Activated CD4-positive, alpha-beta T cell treated with anti-CD3 and anti-CD28 coated beads, Interleukin-10, Interleukin-2, amounts not matched to agents 100 ng/mL and 50 ng/mL, durations not matched to agents 16 hours and 8 hours (primary cell): ENCODE measurements at places on chromosomes 16 and 17.

GRCh38 chr16:67537636-67538591 is 9.3 kb downstream of the RIPOR1 start:
- DNase-seq, result peak; percentile 39

DNA sequence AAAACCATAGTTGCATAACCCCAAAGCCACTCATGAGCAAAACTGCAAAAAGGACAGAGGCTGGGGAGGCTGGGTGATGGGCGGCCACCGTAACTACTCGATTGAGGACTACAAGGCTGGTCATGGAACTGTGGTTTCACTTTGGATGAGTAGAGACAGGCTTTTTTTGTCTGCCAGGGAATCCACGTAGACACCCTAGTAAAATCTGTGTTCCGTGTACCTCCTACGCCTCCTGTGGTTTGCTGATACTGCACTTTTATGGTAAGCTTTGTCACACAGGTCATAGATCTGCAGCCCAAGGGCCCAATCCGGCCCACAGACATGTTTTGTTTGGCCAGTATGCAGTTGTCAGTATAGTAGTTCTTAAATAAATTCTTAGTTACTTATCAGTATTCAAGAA is 2.2 kb upstream of the TLCD3B start:
- DNase-seq, result peak; percentile 46

DNA sequence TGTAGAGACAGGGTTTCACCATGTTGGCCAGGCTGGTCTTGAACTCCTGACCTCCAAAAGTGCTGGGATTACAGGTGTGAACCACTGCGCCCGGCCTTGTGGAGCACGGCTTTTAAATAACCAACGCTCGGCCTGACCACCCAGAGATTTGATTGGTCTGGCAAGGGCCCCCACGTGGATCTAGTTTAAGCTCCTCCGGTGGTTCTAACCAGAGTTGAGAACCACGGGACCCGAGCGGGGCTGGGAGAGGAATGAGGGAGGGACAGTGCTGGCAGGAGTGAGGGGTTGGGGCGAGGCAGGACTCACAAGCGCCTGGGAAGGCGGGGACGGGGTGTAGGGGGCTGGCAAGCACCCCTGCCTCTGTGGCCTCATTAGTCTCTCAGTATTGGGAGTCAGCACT is 3.0 kb downstream of the NLRC3 start:
- no peak for DNase-seq

- DNase-seq, result no peak
Measured at GRCh38 chr16:88116121-88116520, 164.9 kb downstream of the BANP start.

DNA sequence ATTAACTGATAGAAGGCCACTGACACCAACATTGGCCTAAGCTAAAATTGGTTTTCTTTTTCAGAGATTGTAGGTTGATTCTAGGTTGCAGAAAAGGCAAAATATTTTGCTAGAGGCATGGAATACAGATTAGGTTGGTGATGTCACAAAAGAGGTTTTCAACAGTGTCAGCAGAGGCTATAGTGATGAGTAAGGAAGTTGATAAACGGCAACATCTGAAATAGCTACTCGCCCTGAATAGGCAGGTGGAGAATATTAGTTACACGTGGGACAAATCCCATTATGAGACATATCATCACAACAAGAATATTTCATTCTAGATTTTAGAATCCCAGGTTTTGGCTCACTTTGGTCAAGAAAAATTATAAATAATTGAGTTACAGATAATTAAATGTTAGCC is 1.5 kb upstream of the TOM1L1 start:
- DNase-seq, result no peak

DNA sequence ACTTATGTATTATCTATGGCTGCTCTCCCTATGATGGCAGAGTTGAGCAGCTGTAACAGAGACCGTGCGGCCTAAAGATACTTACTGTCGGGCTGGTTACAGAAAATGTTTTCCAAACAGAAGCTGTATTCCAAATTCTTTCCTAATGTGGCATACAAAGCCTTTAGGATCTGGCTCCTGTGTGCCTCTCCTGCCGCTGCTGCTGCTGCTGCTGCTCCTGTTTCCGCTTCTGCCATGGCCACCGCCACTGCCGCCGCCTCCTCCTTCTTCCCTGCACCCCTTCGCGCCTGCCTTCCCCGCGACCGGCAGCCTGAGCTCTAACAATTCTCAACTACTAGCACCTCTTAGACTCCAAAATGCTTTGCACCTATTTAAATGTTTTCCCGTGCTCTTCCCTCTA is 263.9 kb upstream of the TBX2 start:
- no peak for DNase-seq

GRCh38 chr17:60086818-60087591 is 8.3 kb upstream of the HEATR6 start:
- no peak for DNase-seq

DNA sequence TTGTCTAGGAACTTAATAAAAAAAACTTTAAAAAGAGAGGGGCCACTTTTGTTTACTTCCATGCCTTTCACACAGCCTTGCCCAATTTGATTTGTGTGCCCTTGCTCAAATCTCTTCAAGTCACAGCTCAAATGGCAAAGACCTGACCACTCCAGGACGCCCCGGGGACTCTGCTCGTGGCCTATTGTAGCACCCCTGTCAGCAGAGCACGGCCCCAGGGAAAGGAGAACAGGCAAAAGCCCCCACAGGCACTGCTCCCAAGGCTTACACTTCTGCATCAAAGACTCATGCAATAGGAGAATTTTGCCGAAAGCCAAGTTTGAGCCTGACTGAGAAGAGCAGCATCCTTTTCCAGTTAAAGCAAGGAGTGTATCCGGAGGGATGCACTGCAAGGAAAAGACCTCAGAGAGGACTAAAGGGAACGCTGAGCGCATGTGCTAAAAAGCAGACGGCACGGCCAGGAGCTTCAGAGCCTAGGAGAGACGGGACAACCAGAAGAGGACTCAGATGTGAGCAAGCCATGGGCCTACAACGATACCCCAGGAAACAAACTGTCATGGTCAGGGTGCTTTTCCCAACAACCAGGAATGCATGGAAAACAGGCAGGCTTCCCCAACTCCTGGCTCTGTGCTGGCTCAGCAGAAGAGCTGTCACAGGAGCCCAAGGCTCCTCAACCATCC is 8.2 kb downstream of the CREBBP start:
- DNase-seq, result no peak

- no peak for DNase-seq
Measured at GRCh38 chr16:61042737-61043136, 993.5 kb downstream of the CDH8 start.

DNA sequence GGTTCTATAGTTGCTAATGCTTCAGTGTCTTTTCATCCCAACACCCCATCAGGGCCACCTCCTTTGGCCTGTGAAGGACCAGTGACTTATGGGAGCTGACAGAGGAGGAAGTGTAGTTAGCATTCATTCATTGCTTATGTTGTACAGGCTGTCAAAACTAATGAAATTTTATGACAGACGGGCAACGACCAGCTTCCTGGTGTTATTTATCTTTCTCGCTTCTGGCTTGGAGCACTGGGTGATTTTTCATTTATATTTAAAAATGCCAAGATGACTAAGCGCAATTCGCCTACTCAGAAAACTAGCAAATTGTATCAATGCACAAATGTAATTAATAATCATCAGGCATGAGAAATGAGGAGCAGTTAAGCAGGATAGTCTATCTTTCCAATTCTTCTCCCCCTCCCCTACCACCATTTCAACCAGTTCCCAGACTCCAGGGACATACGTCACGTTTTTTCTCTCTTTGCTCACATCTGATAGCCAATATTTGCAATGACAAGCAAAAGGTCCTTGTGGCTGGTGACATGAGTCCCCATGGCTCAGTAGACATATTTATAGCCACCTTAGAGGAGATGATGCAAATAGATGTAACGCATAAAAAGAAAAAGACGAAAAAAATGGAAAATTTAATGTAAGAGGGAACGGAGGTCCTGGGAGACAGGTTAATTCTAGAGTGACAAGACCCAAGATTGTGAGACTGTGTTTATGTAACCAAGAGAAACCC is 11.2 kb downstream of the CDRT15 start:
- DNase-seq, result no peak

GRCh38 chr17:44269535-44270240 is 1.8 kb upstream of the SLC4A1 start:
- no peak for DNase-seq

- no peak for DNase-seq
Measured at GRCh38 chr16:50719401-50720337, 22.2 kb upstream of the CYLD start.

- DNase-seq, result no peak
Measured at GRCh38 chr16:57949013-57949412, 21.9 kb downstream of the CNGB1 start.

DNA sequence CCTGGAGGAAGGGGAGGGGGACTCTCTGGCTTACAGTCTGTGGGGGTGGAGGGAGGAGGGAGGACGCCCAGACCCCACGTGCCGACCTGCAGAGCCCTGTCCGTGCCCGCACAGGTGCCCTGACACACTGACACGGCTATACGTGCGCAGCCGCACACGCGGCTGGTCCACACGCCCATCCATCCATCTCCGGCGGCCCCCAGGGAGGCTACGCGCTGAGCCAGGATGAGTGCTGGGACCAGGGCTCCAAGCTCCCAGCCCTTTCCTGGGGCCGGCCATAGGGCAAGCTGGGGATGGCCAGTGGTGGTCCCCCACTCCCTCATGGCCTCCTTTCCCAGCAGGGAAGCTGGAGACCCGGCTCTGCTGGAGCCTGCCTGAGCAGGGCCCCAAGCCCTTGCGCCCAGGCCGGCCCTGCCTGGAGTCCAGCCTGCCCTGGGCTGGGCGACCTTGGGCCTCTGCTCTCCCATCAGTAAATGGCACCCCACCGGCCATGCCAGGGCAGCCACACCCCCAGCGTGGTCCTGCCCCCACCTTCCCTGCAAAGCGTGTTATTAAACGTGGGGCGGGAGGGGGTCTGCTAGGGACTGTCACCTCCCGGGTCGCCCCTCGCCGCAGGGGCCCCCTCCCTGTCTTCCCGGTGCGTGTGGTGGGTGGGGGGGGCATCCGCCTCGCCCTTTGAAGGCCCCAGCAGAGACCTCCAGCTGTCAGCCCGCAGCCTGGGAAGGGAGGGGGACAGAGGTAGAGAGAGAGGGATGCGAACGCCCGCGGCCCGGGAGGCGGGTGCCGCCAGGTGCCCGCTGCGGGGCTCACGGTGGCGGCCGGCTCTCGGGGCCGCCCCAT is 863 bp downstream of the CASKIN1 start:
- DNase-seq, result no peak

DNA sequence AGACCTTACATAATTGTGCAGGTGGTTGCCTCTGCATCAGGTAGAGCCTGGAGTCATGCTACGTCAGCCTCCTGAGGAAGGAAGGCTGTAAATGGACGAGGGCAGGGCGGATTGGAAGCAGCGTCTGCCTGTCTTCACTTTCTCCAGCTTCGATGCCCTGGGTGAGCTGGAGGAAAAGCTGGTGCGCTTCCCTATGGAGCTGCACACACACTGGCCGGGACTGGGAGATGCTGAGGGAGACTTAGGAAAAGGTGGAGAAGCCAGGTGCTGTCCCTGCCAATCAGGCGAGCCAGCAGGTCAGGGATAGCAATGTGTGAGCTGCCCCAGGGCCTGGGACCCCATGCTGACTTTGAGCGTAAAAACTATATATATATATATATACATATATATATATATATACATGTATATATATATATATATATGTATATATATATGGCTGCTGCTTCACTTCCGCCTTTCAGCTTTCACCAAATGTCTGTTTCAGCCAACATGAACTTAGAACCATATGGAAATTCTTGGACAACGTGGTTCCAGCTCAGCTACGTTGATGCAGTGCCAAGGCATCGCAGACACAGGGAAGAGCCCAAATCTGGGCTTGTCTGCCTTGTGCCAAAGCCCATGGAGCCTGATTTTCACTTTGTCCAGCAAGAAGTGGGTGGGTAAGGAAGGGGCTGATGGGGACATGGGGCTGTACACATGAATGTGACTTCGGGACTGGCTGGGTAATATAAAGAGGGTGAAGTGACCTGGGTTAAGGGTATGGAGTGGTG is 71.5 kb upstream of the NKD1 start:
- no peak for DNase-seq

- DNase-seq, result no peak
Measured at GRCh38 chr16:57987441-57988177, 12.9 kb downstream of the ZNF319 start.

GRCh38 chr17:17781591-17782496 is 54.9 kb downstream of the SREBF1 start:
- DNase-seq, result no peak

DNA sequence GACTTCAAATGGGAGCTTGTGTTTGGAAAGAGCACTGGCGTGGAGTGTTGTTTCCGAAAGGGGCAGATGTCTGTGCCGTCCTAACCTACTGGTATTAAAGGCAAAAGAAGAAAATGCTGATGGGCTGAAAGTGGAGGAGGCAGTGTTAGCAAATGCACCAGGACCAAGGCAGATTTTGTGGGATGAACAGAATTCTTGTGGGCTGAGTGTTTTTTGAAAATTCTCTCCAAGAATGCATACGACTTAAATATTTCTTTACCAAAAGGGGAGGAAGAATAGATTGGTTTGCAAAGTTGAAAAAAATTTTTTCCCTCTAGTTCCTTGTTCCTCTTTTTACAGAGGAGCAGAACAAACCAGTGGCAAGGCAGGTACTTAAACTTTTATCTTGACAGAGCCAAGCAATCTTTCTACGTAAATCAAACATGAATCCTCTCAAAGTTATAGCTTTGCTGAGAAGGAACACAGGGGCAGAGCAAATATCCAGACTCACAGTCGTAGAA is 16.8 kb downstream of the MARCHF10 start:
- no peak for DNase-seq

GRCh38 chr17:74872313-74873036 is at the start of gene FDXR:
TSS of gene FDXR (minus strand) at chr17:74872994. CDS start at chr17:74872944, 50 bp downstream.
- no peak for DNase-seq

- DNase-seq, result no peak
Measured at GRCh38 chr16:88066234-88066633, 115.0 kb downstream of the BANP start.

DNA sequence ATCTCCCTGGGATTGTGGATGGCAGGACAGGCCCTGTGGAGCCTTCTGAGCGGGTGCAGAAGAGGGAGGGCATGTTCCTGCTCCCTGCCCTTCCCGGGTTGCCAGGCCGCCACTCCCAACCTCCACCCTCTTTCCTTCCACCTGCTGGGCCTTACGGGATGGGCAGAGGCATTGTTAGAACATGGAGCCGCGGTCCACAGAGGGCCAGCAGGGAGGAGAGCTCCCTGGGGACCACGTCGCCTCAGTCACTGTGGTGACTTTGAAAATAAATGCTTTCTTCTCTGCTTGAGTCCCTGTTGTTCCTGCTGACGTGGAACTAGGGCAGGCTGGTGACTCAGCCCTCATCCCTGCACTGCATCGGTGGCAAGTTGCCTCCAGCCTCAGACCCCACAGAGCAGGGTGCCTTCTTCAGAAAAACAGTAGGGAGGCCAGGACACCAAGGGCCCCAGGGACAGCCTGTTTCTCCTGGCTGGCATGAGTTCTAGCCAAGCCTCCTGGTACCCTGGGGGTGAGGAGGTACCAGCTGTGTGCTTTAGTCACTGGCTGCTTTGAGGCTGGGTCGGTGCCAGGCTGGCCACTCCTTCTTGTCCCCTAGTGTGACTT is 224.9 kb downstream of the SEC14L1 start:
- no peak for DNase-seq
